Stimulated activated CD8-positive, alpha-beta memory T cell treated with anti-CD3 and anti-CD28 coated beads, Interleukin-12 subunit alpha, Interleukin-12 subunit beta, amount 100 ng/mL, for 4 hours (primary cell): ENCODE measurements at places on chromosomes 3 and 15.

- no peak for DNase-seq
Measured at GRCh38 chr3:3109407-3110298, 521 bp downstream of the IL5RA start.

- DNase-seq: no peak
Measured at GRCh38 chr3:170956647-170957046, 48.2 kb upstream of the EIF5A2 start.

- DNase-seq: no peak
Measured at GRCh38 chr15:52785672-52786406, 4.3 kb downstream of the ONECUT1 start.

GRCh38 chr3:160088492-160089137, 100.0 kb downstream of the IL12A start:
- no peak for DNase-seq

GRCh38 chr15:58070801-58071418, 5.4 kb upstream of the ALDH1A2 start:
- DNase-seq: no peak
